Osteocyte (in vitro differentiated cells): ENCODE measurements at places on chromosomes 3 and 15. TPM values are rescaled to one million over a fixed set of nuclear protein-coding genes. Genes with fewer than 3 reads are reported as not detected.

DNA sequence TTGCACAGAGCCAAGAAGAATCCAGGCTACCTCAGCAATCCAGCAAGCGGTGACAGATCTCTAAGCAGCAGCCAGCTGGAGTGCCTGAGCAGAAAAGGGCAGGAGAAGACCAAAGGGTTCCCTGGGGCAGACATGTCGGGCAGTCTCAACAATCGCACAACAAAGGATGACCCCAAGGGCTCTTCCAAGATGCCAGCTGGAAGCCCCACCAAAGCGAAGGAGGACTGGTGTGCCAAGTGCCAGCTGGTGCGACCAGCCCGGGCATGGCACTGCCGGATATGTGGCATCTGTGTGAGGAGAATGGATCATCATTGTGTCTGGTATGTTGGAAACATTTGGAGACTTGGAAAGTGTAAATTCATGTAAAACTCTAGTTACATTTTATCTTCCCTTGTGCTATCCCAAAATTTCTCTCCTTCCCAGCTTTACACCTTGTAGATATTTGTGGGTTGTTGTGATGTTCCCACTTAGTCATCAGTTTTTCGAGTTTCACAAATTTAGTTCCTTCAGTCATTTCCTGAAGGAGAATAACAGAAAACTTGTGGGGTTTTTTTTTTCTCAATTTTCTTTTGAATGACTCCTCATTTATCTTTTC lies 6.4 kb downstream of the ZDHHC23 start:
- no peak for DNase-seq

Gene CX3CR1
- total RNA-seq, result not detected in 2 replicates

Gene SLC28A1
- not detected in 2 replicates for total RNA-seq

- no peak for DNase-seq
Observed at GRCh38 chr3:74302281-74302680, 312.2 kb downstream of the CNTN3 start.

Gene NOX5
- not detected in 2 replicates for total RNA-seq

DNA sequence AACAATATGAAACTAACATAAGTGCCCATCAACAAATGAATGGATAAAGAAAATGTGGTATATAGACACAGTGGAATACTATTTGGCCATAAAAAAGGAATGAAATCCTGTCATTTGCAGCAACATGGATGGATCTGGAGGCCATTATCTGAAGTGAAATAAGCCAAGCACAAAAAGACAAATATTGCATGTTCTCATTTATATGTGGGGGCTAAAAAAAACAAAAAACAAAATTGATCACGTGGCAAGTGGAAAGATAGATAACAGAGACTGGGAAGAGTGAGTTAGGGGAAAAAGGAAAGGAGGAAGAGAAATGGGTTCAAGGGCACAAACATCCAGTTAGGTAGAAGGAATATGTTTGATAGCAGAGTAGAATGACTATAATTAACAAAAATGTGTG lies 155.9 kb upstream of the BHLHE40 start:
- no peak for DNase-seq

Gene TERC
- total RNA-seq, result 1.5 TPM in 1 of 2 replicates, not detected in the other

- DNase-seq, result no peak
Observed at GRCh38 chr3:100893590-100893989, 99.6 kb downstream of the ABI3BP start.

- DNase-seq, result no peak
Observed at GRCh38 chr3:106809623-106810299, 567.5 kb upstream of the CCDC54 start.

- no peak for DNase-seq
Observed at GRCh38 chr3:8187996-8188395, 313.6 kb upstream of the LMCD1 start.

- no peak for DNase-seq
Observed at GRCh38 chr3:184333190-184333589, 4.2 kb upstream of the FAM131A start.

- DNase-seq, result no peak
Observed at GRCh38 chr3:57796261-57796660, 40.2 kb downstream of the SLMAP start.

Gene KNG1
- total RNA-seq, result not detected in 2 replicates

Gene HYPK
- total RNA-seq, result 13.7 and 14.0 TPM in 2 replicates

DNA sequence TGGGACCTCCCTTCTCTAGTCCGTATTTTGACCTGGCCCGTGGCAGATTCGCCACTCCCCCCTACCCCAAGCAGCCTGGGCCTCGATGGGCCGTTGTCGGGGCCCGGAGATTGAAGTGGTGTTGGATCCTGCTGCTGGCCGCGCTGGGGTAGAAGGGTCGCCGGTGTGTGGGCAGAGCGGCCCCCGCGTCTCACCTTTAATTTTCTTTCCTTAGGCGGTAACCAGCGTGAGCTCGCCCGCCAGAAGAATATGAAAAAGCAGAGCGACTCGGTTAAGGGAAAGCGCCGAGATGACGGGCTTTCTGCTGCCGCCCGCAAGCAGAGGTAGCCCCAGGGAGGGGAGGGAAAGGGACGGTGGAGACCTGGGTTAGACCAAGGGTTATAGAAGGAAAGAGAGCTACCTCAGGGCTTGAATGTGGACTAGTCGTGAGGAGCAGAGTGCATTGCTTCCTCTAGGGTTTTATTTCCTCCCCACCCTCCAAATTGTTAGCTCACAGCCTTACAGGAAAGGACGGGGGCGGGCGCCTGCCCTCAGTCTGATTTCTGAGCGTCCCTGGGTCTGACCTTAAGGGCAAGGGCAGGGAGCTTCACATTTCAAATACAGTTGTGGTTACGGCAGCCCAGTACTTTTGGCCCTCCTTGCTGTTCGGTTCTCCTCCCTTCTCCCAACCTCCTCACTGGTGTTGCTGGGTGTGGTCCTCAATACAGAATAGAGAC lies 799 bp downstream of the SERF2 start:
- DNase-seq, result no peak

Gene GABRG3
- 0.19 and 0.24 TPM in 2 replicates for total RNA-seq

Gene LOXL1
- total RNA-seq, result 398 and 417 TPM in 2 replicates

DNA sequence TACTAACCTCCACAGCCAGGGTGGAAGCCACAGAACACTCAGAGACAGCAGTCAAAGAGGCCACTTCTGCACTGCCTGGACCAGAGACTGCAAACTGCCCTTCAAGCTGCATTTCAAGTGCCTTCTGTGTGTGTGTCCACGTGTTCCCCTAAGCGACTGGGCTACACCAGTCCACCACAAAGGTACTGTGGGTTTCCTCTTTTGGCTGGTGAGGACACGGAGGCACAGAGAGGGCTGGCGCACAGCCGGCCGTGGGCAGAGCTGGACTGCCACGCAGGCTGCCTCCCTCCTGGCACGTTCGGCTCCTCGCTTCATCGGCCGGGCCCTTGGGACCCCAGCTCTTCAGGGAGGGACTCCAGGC lies 60.9 kb downstream of the MGLL start:
- no peak for DNase-seq

Gene DCUN1D1
- total RNA-seq, result 52.4 and 56.5 TPM in 2 replicates

- DNase-seq, result no peak
Observed at GRCh38 chr3:71185733-71186455, 397.6 kb downstream of the FOXP1 start.

GRCh38 chr3:194083637-194084224 lies 52.2 kb upstream of the HES1 start:
- DNase-seq, result no peak

DNA sequence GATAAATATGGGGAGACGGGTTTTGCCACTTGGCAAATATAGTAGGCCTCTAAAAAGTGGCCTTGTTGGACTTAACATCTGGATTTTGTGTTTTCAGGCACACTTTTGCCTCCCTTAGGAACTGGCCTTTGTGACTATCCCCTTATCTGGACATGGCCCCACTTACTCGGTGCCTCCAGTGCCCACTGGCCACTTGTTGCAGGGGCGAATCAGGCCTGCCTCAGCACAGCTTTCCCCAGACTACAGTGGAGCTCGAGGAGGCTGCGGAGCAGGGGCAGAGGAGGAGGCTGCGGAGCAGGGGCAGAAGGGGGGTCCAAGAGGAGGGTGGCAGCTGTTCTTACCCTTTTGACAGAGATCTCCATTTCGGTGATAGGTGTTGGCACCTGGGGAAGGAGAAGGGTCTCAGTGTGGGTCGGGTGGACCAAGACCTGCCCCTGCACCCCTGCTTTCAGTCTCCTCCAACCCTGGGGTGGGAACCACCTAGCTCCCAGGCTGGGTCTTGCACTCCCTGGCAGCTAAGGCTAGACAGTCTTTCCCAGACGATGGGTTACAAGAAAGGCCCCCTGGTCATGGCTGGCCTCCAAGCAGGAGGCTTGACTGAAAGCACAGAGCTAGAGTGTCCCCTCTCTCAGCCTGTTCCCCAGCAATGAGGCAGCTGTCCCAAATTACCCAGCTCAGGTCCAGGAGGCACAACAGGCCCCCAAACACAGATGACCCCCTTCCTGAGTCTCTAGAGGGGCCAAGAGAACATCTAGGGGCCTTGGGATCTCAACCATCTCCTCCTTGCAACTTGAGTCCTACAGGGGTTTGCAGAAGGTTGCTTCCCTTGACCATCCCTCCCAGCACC lies 6.1 kb downstream of the SEMA3G start:
- DNase-seq, result no peak

Gene ZCWPW2
- 1.2 and 1.9 TPM in 2 replicates for total RNA-seq

Gene UROC1
- total RNA-seq, result not detected in 2 replicates

Gene DUOX2
- total RNA-seq, result 0.08 TPM in 1 of 2 replicates, not detected in the other

DNA sequence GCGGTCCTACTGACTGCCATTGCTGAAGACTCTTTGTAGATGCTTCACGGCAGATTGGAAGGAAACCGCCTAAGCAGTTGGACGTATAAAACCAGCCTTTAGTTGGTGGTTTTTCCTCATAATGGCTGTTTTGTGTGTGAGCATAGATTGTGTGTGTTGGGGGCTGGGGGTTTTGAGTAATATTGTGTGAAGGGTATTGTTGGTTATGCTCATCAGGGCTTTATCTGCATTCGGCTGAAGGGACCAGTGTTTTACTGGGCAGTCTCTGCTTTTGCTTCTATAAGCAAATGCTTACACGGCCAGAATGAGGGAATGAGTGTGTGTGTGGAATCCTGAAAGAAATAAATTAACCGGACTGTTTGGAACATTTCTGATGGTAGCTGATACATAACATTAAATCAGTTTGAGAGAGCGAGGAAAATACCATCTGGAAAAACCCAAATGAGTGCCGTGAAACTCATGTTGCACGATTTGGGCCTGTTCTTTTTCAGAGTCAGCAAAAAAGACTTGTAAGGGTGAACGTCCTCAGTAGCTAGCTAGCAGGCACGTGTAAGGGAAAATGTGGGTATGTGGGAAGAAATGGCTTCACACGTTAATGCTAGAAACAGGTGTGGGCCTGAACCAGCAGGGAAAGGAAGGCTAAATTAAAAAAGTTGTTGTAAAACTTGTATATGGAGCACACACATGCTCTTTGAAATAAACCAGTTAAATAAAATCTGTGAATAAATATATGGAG lies 1.9 kb downstream of the MITF start:
- DNase-seq, result no peak

GRCh38 chr15:65326117-65326526 lies 21.6 kb downstream of the RNU5B-1 start:
- DNase-seq, result no peak

Gene GOLGA8J
- 0.34 TPM in 1 of 2 replicates, not detected in the other for total RNA-seq

GRCh38 chr3:46380471-46381221 lies 9.9 kb downstream of the CCR5 start:
- DNase-seq, result no peak

Gene PRR23E
- not detected in 2 replicates for total RNA-seq

DNA sequence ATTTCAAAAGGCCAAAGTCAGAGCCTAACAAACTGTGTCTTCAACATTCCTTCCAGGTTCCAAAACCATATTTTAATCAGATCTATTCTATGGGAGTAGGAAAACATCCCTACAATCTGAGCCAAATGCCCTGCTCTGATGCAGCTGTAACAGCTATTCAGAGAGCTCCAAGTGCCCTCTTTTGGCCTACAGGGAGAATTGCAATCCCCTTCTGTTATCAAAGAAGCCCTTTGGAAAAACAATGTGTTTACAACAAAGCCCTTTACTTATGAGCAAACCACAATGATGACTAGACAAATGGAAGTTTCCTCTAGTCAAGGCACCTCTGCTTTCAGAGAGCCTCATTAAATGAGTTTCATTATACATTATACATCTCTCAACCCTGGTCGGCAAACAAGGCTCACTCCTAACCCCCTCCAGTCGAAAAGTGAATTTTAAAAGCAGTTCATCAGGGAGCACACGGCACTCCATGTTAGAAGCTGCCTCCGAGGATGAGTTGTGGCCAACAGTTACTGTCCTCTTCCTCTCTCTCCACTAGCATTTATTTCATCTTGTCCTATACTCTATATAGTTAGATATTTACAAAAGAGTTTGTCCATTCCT lies 42.6 kb upstream of the TMCO5A start:
- no peak for DNase-seq

Gene PLCB2
- 0.40 and 1.2 TPM in 2 replicates for total RNA-seq

DNA sequence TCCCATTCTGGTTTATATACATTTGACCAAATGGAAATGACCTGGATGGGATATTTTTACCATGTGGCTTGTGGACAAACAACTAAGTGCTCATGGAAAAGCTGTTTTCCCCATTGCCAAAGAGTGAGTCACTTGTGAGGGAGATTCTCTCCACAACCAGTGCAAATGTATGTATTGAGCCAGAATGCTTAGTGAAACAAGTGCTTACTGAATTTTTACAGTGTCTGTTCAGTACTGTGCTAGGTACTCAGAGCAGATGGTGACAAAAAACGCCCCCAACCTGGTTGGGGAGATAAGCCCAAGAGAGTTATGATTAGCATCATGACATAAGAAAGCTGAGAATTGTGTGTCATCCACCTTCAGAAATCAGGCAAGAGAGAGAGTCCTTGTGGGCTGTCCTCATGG lies 2.3 kb downstream of the CHP1 start:
- no peak for DNase-seq
